ENCODE measurements at places on chromosomes 5 and 9.

GRCh38 chr9:17425384-17425783 is 153.5 kb upstream of the SH3GL2 start:
- DNase-seq = no peak

- DNase-seq = no peak
These were observed 10.4 kb upstream of the PCDHGC3 start for GRCh38 chr5:141465351-141465750.

GRCh38 chr5:145553177-145553576 is 282.0 kb downstream of the PRELID2 start:
- no peak for DNase-seq

- DNase-seq = no peak
These were observed 227.2 kb downstream of the RAB3C start for GRCh38 chr5:58810086-58810485.

DNA sequence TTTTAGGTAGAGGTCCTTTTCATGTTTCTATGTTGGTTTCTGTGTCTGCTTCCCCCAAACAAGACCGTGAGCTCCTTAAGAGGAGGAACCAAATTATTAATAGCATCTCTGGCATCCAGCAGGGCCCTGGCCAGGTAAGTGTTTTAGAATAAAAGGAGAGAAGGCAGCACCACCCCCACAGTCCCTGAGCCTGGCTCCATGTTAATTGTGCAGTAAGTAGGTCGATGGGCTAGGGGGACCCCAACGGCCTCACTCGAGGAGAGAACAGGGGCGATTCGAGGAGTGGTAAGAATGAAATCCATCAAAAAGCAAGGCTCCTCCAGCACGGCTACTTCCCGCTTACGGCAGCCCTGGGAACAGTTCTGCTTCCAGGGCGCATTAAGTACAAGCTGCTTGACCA is 67.0 kb downstream of the GABBR2 start:
- DNase-seq = no peak

GRCh38 chr5:134411546-134412266 is at the start of gene CDKN2AIPNL:
Gene CDKN2AIPNL (minus strand): TSS chr5:134411881. CDS start chr5:134411854, 27 bp downstream.
- peak; percentile 88 for DNase-seq

- DNase-seq = no peak
These were observed 101.1 kb downstream of the RGS3 start for GRCh38 chr9:113564498-113565237.

DNA sequence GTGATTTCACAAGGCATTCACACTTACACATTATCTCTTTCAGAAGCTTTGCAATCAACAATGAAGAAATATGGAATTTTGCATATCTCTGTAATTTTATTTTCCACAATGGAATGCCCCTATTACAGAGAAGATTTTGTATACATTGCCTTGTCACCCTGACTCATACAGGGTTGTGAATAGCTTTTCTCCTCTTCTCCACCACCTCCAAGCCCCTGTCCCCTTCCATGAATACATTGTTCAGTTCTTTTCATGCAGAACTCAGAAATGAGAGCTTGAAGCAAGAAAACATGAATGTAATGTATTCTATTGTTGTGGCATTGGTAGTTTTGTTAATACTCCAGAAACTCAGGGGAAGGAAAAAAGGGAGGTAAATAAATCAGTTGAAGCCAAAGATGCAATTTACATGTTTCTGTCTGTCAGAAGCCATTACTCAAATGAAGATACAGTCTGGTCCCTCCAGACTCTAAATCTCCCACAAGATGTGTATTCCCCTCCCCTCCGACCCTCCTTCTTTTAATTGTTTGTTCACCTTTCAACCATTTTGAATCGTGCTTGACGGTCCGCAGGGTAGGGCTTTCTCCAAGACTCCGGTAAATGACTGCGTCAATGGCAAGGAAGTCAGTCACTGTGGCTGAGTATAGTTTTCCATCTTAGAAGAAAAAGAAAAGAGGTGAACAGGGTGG is 86.1 kb downstream of the SEMA6A start:
- DNase-seq = no peak

- DNase-seq = no peak
These were observed 66.3 kb upstream of the FUBP3 start for GRCh38 chr9:130513078-130513477.

DNA sequence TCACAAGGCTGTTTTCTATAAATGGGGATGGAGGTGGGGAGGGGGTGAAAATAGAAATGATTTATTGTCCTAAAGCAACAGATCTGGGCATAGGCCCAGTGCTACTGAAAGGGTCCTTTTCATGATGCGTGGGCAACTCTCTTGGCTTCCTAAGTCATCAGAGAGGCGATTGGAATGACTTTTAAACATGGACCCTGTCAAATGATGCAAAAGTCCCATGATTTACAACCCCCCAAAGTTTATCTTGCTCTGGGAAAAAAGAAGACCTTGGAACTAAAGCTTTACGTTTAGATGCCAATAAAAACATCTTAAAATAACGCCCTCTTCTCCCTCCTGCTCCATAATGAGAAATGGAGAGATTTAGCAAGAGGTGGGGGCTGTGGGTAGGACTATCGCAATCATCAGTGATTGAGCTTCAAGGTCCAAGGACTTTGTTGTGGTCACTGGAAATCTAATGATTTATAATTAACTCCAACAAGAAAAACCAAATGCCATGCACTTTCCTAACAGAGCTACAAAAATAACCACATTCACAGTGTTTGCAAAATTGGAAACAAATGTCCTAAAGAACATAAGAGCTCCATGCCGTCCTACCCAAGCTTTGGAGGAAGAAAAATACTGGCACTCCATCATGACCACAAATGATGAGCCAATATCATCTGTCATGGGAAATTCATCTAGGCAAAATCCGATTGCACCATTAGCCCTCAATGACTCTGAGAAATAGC is 167.5 kb upstream of the CLINT1 start:
- DNase-seq = peak; percentile 42

- DNase-seq = no peak
These were observed 53.5 kb downstream of the TLR4 start for GRCh38 chr9:117757561-117758190.

GRCh38 chr9:34503406-34503805 is 19.4 kb downstream of the ENHO start:
- DNase-seq = no peak

All from uterus (tissue), 4 donors.